Brain microvascular endothelial cell (primary cell): ENCODE measurements at places on chromosomes 16 and 17.

- no peak for DNase-seq
Measured at GRCh38 chr16:84827131-84827574, 7.4 kb downstream of the CRISPLD2 start.

- DNase-seq: no peak
Measured at GRCh38 chr17:32523017-32523680, 36.4 kb downstream of the CDK5R1 start.

DNA sequence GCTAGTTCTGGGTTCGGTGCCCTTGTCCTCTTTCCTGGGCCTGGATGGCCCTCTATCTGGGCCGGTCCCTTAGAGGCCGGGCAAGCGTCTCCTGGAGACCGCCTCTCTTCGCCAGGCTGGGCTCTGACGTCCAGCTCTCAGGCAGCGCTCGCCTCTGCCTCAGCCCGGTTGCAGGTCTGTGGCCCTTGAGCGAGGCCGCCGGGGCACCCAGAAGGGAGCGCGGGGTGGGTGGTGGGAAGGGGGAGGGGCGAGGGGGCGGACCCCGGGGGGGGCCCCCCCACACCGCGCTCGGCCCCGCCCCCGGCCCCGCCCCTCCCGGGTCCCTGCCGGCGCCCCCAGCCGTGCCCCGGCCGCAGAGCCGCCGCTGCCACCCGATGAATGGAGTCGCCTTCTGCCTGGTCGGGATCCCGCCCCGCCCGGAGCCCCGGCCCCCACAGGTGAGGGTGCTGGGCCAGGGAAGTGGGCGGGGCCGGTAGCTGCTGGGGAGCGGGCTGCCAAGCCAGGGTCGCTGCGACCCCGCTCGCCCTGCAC is at the start of gene ARHGAP23:
ARHGAP23 (plus strand) TSS at position 353 of the 531 bp plus-strand sequence; CDS start at position 375, 22 bp downstream.
- no peak for DNase-seq

DNA sequence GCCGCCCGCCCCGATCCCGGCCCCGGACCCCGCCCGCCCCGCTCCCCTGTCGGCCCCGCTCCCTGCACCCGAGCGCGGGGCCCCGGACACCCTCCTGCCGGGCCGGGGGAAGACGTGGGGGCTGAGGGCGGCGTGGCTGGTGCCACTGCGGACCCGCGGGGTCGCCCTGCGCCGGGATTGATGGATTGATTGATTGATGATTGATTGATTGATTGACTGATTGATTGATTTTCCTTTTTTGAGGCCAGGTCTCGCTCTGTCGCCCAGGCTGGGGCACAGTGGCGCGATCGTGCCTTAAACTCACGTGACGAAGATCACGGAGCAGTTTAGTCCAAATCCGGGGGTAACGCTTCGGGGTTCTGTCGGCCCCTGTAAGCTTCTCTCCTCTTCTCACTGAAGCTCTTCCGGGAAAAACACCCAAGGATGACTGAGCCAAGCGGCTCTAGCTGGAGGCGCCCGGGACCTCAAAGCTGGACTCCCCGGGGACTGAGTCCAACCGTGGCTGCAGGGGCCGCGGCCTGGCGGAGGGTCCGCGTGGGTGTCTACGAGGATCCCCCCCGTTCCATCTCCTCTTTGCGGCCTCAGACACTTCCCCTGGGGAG is 40.2 kb upstream of the BHLHA9 start:
- DNase-seq: no peak
